ENCODE measurements at places on chromosomes 12 and 14. TPM values are rescaled to one million over a fixed set of nuclear protein-coding genes. Genes with fewer than 3 reads are reported as not detected.
A peak's percentile ranks its signal among the peaks of the same experiment; 100 is the strongest.

GRCh38 chr14:103348154-103348553 lies 14.1 kb downstream of the EIF5 start:
- DNase-seq, result no peak
- no peaks in the 10 kb centered on the region for H3K4me1 ChIP-seq
- no peak overlapping the region for H3K27ac ChIP-seq
- H3K27me3 ChIP-seq, result no peaks in the 10 kb centered on the region
- H3K36me3 ChIP-seq, result no peaks in the 10 kb centered on the region

GRCh38 chr12:38788106-38788505 lies 117.3 kb downstream of the CPNE8 start:
- H3K27ac ChIP-seq, result no peak overlapping the region
- DNase-seq, result no peak
- H3K36me3 ChIP-seq, result no peaks in the 10 kb centered on the region
- no peaks in the 10 kb centered on the region for H3K27me3 ChIP-seq
- H3K4me3 ChIP-seq, result no peak overlapping the region
- H3K4me1 ChIP-seq, result no peaks in the 10 kb centered on the region

DNA sequence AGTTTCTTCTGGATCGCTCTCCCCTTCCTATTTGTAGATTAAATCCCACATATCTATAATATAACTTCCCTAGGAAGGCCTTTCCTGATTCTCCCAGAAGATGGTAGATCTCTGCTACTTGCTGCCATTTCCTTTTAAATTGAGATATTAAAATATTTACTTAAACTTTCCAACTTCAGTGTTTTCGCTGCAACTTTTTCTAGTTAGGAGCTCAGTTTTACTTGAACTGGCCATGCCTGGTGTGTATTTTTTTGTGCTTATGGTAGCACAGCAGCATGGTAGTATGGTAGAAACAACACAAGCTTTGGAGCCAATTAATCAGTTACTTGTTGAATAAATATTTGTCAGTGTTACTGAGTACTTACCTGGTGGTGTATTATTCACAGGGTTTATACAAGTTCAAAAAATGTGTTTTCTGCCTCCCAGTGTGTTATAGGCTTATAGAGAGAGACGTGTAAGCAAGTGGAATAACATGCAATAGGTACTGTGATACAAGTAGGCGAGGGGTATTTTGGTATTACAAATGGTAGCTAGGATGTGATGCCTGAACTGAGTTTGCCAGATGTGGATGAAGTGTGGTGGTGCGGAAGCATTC lies 2.9 kb downstream of the POLR3B start:
- no peak overlapping the region for H3K4me3 ChIP-seq
- peaks cover 16% of the 10 kb centered on the region for H3K4me1 ChIP-seq
- no peaks in the 10 kb centered on the region for H3K27me3 ChIP-seq
- no peak for DNase-seq
- no peak overlapping the region for H3K27ac ChIP-seq

- no peaks in the 10 kb centered on the region for H3K4me1 ChIP-seq
- DNase-seq, result peak; percentile 60
- H3K27me3 ChIP-seq, result no peaks in the 10 kb centered on the region
- no peak overlapping the region for H3K27ac ChIP-seq
- H3K36me3 ChIP-seq, result no peaks in the 10 kb centered on the region
Measured at GRCh38 chr14:104665657-104666522, 23.5 kb upstream of the INF2 start.

DNA sequence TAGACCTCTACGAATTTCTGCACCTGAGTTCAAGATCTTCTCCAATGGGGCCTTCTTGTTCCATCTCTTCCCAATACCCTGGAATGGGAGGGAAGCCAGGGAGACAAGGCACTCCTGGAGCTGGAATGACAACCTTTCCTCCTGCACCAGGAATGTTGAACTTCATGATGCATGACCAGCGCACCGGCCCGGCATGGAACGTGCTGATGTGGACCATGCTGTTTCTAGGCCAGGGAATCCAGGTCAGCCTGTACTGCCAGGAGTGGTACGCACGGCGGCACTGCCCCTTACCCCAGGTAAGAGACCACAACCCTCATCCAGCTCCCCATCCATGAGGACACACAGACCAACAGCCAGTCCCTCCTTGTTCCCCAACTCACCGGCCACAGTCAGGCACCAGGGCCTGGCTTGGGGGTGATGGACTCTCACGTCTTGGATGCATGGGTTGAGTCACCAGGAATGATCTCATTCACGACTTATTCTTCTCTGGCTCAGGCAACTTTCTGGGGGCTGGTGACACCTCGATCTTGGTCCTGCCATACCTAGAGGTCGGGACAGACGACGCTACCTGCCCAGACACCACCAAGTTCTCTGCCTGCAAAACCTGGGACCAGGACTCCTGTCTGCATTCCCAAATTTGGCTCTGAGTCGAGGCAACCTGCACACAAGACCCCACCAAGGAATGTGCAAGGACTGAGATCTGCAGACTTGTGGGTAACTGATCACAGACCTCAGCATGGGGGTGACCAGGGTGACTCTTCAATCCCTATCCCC lies 20.5 kb downstream of the SOAT2 start:
- no peak overlapping the region for H3K4me3 ChIP-seq
- H3K27ac ChIP-seq, result no peak overlapping the region
- H3K4me1 ChIP-seq, result no peaks in the 10 kb centered on the region
- H3K27me3 ChIP-seq, result no peaks in the 10 kb centered on the region

- peak overlapping the region; percentile 69 for H3K27ac ChIP-seq
- H3K36me3 ChIP-seq, result no peaks in the 10 kb centered on the region
- H3K27me3 ChIP-seq, result no peaks in the 10 kb centered on the region
- H3K4me3 ChIP-seq, result no peak overlapping the region
- H3K4me1 ChIP-seq, result no peaks in the 10 kb centered on the region
Measured at GRCh38 chr12:106288494-106289195, 13.9 kb upstream of the TCP11L2 start.

DNA sequence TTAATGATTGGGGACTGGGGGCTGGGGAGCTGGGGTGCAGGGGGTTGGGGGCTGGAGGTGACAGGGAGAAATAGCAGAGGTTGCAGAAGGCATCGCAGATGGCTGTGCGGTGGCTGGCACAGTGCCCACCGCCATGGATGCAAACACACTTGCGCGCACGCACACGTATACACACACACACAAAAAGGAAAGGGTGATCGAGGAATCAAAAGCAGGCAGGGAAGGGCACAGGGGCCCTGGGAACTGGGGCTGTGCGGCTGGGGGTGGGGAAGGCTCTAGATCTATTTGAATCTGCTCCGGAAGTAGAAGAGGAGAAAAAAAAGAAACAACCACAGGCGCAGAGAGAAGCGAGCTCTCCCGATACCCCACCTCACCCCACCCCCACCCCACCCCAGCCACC lies 39.4 kb downstream of the ZFHX2 start:
- H3K36me3 ChIP-seq, result no peaks in the 10 kb centered on the region
- no peaks in the 10 kb centered on the region for H3K4me1 ChIP-seq
- no peaks in the 10 kb centered on the region for H3K27me3 ChIP-seq
- no peak for DNase-seq

GRCh38 chr14:53956427-53957201 lies at the start of gene BMP4:
TSS of gene BMP4 (minus strand) at chr14:53956825. CDS start at chr14:53952222, 4,603 bp downstream.
- no peaks in the 10 kb centered on the region for H3K36me3 ChIP-seq
- peak within 1 kb of the TSS; percentile 80 for H3K27ac ChIP-seq
- H3K4me3 ChIP-seq, result no peak within 1 kb of the TSS
- peak; percentile 52 for DNase-seq
- H3K4me1 ChIP-seq, result peaks cover 26% of the 10 kb centered on the region

- H3K36me3 ChIP-seq, result peaks cover 5% of the 10 kb centered on the region
- H3K27ac ChIP-seq, result no peak overlapping the region
- no peaks in the 10 kb centered on the region for H3K27me3 ChIP-seq
- no peak overlapping the region for H3K4me3 ChIP-seq
- no peak for DNase-seq
Measured at GRCh38 chr14:95458459-95458858, 58.0 kb downstream of the SYNE3 start.

GRCh38 chr12:71752891-71753290 lies 1.8 kb upstream of the RAB21 start:
- H3K4me1 ChIP-seq, result peaks cover 19% of the 10 kb centered on the region
- no peak overlapping the region for H3K4me3 ChIP-seq
- no peak overlapping the region for H3K27ac ChIP-seq
- H3K27me3 ChIP-seq, result peaks cover 5% of the 10 kb centered on the region

DNA sequence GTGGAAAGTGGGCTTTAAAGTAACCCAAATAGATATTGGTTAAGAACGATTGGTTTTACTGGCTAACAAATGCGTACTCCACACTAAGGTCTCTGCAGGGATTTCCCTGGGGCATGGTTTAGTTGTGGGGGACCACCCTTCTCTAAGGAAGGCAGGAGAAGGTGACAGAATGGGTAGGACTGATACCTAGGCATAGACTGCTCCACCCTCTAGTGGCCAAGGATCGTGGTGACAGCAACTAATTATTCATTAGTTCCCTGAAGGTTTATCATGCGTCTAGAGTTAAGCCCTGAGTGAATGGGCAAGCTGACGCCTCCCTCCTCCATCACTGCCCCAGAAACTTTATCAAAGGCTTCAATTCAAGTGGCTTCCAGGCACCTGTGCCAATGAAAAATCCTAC lies 9.1 kb downstream of the FAM181A start:
- DNase-seq, result no peak
- peaks cover 11% of the 10 kb centered on the region for H3K4me1 ChIP-seq
- H3K27me3 ChIP-seq, result peaks cover 17% of the 10 kb centered on the region

DNA sequence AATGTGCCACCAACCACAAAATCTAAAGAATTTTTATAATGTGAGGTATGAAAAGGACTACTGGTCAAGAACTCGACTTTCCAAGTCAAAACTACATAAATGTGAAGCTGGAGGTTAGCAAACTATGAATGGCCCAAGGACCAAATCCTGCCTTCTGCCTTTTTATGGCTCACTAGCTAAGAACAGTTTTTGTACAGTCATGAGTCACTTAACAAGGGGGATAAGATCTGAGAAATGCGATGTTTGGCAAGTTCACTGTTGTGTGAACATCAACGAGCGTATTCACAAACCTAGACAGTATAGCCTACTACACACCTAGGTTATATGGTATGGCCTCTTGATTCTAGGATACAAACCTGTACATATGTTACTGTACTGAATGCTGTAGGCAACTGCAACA lies 28.2 kb downstream of the FERMT2 start:
- no peak overlapping the region for H3K4me3 ChIP-seq
- peaks cover 14% of the 10 kb centered on the region for H3K4me1 ChIP-seq
- DNase-seq, result no peak
- no peaks in the 10 kb centered on the region for H3K27me3 ChIP-seq

DNA sequence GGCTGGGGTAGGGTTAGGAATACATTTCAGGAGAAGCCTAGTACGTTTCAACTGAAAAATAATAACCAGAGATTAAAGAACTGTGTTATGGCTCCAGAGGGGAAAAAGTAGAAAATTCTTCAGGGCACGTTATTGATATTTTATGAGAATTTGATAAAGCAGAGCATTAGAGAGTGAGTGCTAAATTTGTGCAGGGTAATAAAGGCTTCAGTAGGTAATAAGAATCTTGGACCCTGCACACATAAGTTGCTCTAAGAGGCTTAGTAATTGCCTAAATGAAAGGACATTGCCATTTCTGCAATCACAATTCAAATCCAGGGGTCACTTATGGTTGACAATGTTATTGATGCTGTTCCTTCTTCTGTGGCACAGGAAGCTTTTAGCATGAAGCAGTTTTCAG lies 439.4 kb upstream of the DCN start:
- H3K27ac ChIP-seq, result no peak overlapping the region
- H3K4me1 ChIP-seq, result no peaks in the 10 kb centered on the region
- no peak overlapping the region for H3K4me3 ChIP-seq
- H3K27me3 ChIP-seq, result no peaks in the 10 kb centered on the region

DNA sequence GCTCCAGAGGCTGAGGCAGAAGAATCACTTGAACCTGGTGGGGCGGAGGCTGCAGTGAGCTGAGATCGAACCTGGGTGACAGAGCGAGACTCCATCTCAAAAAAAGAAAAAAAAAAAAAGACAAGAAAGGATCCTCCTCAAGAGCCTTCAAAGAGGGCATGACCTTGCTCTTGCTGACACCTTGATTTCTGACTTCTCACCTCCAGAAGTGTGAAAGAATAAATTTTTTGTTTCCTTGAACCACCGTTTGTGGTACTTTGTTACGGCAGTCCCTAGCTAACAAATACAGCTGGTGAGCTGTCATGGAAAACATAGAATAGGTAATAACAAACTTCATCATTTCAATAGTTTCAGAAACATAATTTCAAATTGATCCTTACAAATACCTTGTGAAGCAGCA lies 1.9 kb upstream of the ACTR10 start:
- no peak overlapping the region for H3K4me3 ChIP-seq
- H3K36me3 ChIP-seq, result no peaks in the 10 kb centered on the region
- H3K27me3 ChIP-seq, result no peaks in the 10 kb centered on the region
- peaks cover 15% of the 10 kb centered on the region for H3K4me1 ChIP-seq

- no peak for DNase-seq
- H3K36me3 ChIP-seq, result no peaks in the 10 kb centered on the region
- no peaks in the 10 kb centered on the region for H3K4me1 ChIP-seq
- no peaks in the 10 kb centered on the region for H3K27me3 ChIP-seq
- no peak overlapping the region for H3K27ac ChIP-seq
Measured at GRCh38 chr12:47370421-47370820, 290.7 kb upstream of the AMIGO2 start.

- H3K27ac ChIP-seq, result no peak overlapping the region
- H3K4me3 ChIP-seq, result no peak overlapping the region
- DNase-seq, result no peak
- H3K36me3 ChIP-seq, result no peaks in the 10 kb centered on the region
- H3K4me1 ChIP-seq, result no peaks in the 10 kb centered on the region
- no peaks in the 10 kb centered on the region for H3K27me3 ChIP-seq
Measured at GRCh38 chr12:233615-233968, 19.6 kb upstream of the SLC6A12 start.

- H3K27me3 ChIP-seq, result no peaks in the 10 kb centered on the region
- no peaks in the 10 kb centered on the region for H3K36me3 ChIP-seq
- H3K27ac ChIP-seq, result no peak overlapping the region
- peaks cover 34% of the 10 kb centered on the region for H3K4me1 ChIP-seq
Measured at GRCh38 chr12:13104409-13104808, 942 bp upstream of the GSG1 start.

RAP1B gene
- 199 TPM for total RNA-seq

FLRT2 gene
- total RNA-seq, result 112 TPM

GLI1 gene
- 1.0 TPM for total RNA-seq

TAS2R20 gene
- 9.1 TPM for total RNA-seq

KRT83 gene
- not detected for total RNA-seq

OASL gene
- total RNA-seq, result 0.34 TPM

SERPINA9 gene
- not detected for total RNA-seq

C3AR1 gene
- total RNA-seq, result 35.4 TPM

LTBP2 gene
- 7.3 TPM for total RNA-seq

BICDL1 gene
- total RNA-seq, result 1.5 TPM

CLEC6A gene
- not detected for total RNA-seq

RNASE3 gene
- not detected for total RNA-seq

PTPRO gene
- 2.5 TPM for total RNA-seq

PRPF39 gene
- total RNA-seq, result 37.6 TPM

PHETA1 gene
- 18.9 TPM for total RNA-seq

Data from adrenal gland (tissue), 19 donors.